Smooth muscle cell of the coronary artery (primary cell): ENCODE measurements at places on chromosomes 4 and X. TPM values are rescaled to one million over a fixed set of nuclear protein-coding genes. Genes with fewer than 3 reads are reported as not detected.

The GATA1 gene
- total RNA-seq: not detected in 2 replicates

The CXCL5 gene
- 0.08 TPM in 1 of 2 replicates, not detected in the other for total RNA-seq

The ATP2B3 gene
- total RNA-seq: under 0.01 TPM in 2 replicates

The TRO gene
- total RNA-seq: 5.9 and 18.3 TPM in 2 replicates

The ZAR1 gene
- not detected in 2 replicates for total RNA-seq

The PDS5A gene
- 30.1 and 31.0 TPM in 2 replicates for total RNA-seq

The NKRF gene
- total RNA-seq: 3.5 and 3.6 TPM in 2 replicates

The ENAM gene
- total RNA-seq: not detected in 2 replicates

The PHOX2B gene
- total RNA-seq: not detected in 2 replicates

The CDX4 gene
- total RNA-seq: not detected in 2 replicates

The AMBN gene
- total RNA-seq: not detected in 2 replicates

The LSM6 gene
- 13.7 and 23.2 TPM in 2 replicates for total RNA-seq

The ARHGAP6 gene
- total RNA-seq: 1.6 and 8.3 TPM in 2 replicates

The GC gene
- not detected in 2 replicates for total RNA-seq

The COL25A1 gene
- 0.15 and 0.59 TPM in 2 replicates for total RNA-seq

The SMIM31 gene
- total RNA-seq: not detected in 2 replicates
